ENCODE measurements at places on chromosomes 3 and 15. TPM values are rescaled to one million over a fixed set of nuclear protein-coding genes. Genes with fewer than 3 reads are reported as not detected.

DNA sequence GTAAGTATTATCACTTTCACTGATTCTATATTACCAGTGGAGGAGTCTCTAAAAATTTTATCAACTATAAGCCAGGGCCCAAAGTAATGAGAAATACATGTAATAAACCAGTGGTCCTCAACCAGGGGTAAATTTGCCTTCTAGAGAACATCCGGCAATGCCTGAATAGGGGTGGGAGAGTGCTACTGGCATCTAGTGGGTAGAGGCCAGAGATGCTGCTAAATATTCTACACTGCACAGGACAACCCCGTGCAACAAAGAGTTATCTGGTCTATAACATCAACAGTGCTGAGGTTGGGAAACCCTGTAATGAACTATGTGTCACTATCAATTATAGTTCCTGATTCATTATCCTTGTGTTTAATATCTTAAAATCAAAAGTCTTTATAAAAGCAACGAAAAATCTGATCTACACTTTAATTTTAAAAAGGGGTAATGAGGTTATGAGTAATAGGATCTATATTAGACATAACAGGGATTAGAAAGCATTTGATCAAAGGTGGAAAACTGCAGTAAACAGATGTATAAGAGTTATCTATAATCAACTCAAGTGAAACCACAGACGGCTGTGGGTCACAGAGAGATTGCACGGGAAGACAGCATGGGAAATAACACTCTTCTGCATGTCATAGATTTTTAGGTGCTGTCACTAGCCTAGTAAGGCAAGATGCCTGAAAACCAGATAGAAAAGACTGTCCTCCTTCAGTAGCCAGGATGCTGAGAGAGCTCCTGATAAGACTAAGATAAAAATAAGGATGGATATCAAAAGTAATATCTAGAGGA, 2.0 kb downstream of the LYSMD2 start:
- peak overlapping the region; percentile 97 for H3K27ac ChIP-seq
- no peak overlapping the region for H3K4me3 ChIP-seq
- no peaks in the 10 kb centered on the region for H3K27me3 ChIP-seq
- DNase-seq: no peak

- H3K36me3 ChIP-seq: no peaks in the 10 kb centered on the region
- H3K4me1 ChIP-seq: no peaks in the 10 kb centered on the region
- no peaks in the 10 kb centered on the region for H3K27me3 ChIP-seq
- no peak overlapping the region for H3K4me3 ChIP-seq
- no peak overlapping the region for H3K27ac ChIP-seq
- DNase-seq: no peak
Observed at GRCh38 chr3:16840101-16840424, 44.7 kb upstream of the PLCL2 start.

DNA sequence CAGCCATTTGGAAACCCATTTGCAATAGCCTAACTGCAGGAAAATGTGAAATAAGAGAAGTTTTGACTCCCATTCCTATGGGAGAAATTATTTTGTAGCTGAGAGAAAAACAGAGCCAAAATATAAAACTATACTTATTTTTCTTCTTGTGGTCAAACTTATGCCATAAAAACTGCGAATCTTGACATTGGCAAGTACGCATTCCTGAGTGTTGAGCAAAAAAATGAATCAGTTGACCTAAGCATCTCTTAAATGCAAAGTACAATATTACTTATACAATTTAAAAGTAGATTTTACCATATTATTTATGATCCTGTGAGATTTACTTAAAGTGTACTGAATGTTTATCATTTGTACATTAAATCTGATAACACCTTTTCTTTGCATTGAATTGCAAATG, 50.1 kb upstream of the CMC1 start:
- no peaks in the 10 kb centered on the region for H3K4me1 ChIP-seq
- DNase-seq: no peak
- no peaks in the 10 kb centered on the region for H3K36me3 ChIP-seq
- no peaks in the 10 kb centered on the region for H3K27me3 ChIP-seq
- no peak overlapping the region for H3K27ac ChIP-seq

SMAD6 gene
- 25.2 TPM for total RNA-seq

- no peaks in the 10 kb centered on the region for H3K4me1 ChIP-seq
- no peak overlapping the region for H3K27ac ChIP-seq
- H3K4me3 ChIP-seq: no peak overlapping the region
Observed at GRCh38 chr15:96699871-96700401, 369.4 kb downstream of the NR2F2 start.

ANKDD1A gene
- total RNA-seq: 36.2 TPM

DNA sequence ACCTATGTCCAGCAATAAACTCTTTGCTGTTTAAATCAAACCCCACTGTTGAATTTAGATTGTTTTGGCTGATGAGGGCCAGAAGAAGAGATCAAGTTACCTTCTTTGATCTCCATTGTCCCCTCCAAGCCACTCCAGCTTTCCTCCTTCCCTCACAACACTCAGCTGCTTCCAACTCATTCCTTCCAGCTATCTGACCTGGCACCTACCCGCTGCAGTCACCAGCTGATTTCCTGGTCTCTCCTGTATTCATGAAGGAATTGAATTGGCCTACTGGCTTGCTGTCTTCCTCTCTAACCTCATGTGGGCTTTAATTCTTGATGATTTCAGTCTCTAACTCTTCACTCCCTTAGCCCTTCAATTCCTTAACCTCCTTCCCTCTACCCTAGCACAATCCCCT, 40.8 kb upstream of the ABHD17C start:
- H3K36me3 ChIP-seq: no peaks in the 10 kb centered on the region
- DNase-seq: no peak
- H3K4me3 ChIP-seq: no peak overlapping the region
- no peaks in the 10 kb centered on the region for H3K4me1 ChIP-seq
- H3K27ac ChIP-seq: no peak overlapping the region

- no peak for DNase-seq
- no peak overlapping the region for H3K27ac ChIP-seq
- H3K4me1 ChIP-seq: no peaks in the 10 kb centered on the region
Observed at GRCh38 chr3:172305552-172305951, 142.7 kb downstream of the GHSR start.

DNA sequence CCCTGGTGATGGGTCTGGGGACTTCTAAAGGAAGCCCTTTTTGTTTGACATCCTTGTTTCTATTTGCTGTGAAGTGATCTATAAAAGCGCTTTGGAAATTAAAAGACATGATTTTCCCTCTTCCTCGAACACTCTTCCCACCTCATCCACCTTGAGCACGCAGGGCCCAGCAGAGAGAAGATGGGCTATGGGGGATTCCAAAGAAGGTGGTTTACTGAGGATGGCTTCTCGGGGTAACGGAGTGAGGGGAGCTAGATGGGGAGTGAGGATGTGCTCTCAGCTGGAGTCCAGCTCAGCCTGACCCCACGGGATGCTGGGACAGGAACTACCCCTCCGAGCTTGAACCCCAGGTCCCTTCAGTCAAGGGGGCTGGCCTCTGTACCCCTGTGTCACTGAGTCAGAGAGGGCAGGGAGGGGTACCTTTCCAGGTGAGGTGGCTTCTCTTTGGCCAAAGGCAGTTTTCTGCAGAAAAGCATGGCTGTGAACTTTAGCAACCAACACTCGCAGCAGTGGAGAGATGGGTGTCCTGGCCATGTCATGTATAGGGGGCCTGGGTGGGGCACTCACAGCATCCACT, 180.7 kb upstream of the SMAD3 start:
- peaks cover 5% of the 10 kb centered on the region for H3K4me1 ChIP-seq
- no peak overlapping the region for H3K4me3 ChIP-seq
- no peaks in the 10 kb centered on the region for H3K36me3 ChIP-seq
- no peak for DNase-seq
- peak overlapping the region; percentile 90 for H3K27ac ChIP-seq

SEMA7A gene
- total RNA-seq: 16.9 TPM

RTP3 gene
- total RNA-seq: not detected

MME gene
- 2.3 TPM for total RNA-seq

GRCh38 chr3:50194128-50194902, 2.9 kb downstream of the GNAT1 start:
- DNase-seq: peak; percentile 67
- H3K36me3 ChIP-seq: no peaks in the 10 kb centered on the region
- H3K27me3 ChIP-seq: peaks cover 15% of the 10 kb centered on the region
- peaks cover 7% of the 10 kb centered on the region for H3K4me1 ChIP-seq
- no peak overlapping the region for H3K27ac ChIP-seq

GRCh38 chr3:121809249-121809648, 25.6 kb downstream of the IQCB1 start:
- no peak overlapping the region for H3K4me3 ChIP-seq
- no peaks in the 10 kb centered on the region for H3K4me1 ChIP-seq
- DNase-seq: no peak
- H3K27me3 ChIP-seq: no peaks in the 10 kb centered on the region

DCLK3 gene
- 1.5 TPM for total RNA-seq

SNTN gene
- total RNA-seq: 5.4 TPM

IMP3 gene
- 93.5 TPM for total RNA-seq

DNA sequence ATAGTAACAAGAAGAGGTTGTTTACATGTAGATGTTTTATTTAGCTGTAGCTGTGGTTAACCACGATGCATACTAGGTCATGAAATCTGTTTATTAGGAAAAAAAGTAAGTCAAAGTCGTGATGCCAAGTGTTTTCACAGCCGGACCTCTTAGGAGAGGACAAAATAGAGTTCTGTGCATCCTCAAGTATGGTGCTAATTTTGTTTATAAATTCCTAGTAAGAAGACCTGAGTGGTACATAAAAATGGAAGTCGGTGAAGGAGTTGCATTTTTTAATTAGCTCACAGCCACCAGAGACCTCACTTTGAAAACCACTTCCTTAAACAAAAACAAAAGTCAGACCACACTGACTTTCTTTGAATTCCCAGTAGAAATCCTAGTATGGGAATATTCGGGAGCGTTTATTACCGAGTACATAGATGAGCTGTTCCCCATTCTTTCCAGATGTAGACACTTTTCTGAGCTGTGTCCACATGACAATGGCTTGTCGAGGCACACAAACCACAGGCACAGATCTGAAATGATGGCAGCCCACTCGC, 143.6 kb upstream of the UBE2E1 start:
- no peaks in the 10 kb centered on the region for H3K27me3 ChIP-seq
- no peaks in the 10 kb centered on the region for H3K36me3 ChIP-seq
- no peak overlapping the region for H3K4me3 ChIP-seq
- H3K27ac ChIP-seq: no peak overlapping the region

- H3K4me1 ChIP-seq: no peaks in the 10 kb centered on the region
- H3K27ac ChIP-seq: no peak overlapping the region
- H3K36me3 ChIP-seq: no peaks in the 10 kb centered on the region
- no peak overlapping the region for H3K4me3 ChIP-seq
- no peaks in the 10 kb centered on the region for H3K27me3 ChIP-seq
Observed at GRCh38 chr3:149352556-149352955, 19.1 kb upstream of the TM4SF18 start.

Measured in uterus (tissue), 4 donors.